ENCODE measurements at places on chromosomes 11 and 22.

GRCh38 chr22:17198170-17199002, 20.8 kb downstream of the ADA2 start:
- peak; percentile 76 for DNase-seq

- DNase-seq = no peak
Measured at GRCh38 chr11:126510621-126511370, 155.3 kb downstream of the ST3GAL4 start.

- DNase-seq = no peak
Measured at GRCh38 chr11:109911488-109911887, 181.7 kb upstream of the ZC3H12C start.

DNA sequence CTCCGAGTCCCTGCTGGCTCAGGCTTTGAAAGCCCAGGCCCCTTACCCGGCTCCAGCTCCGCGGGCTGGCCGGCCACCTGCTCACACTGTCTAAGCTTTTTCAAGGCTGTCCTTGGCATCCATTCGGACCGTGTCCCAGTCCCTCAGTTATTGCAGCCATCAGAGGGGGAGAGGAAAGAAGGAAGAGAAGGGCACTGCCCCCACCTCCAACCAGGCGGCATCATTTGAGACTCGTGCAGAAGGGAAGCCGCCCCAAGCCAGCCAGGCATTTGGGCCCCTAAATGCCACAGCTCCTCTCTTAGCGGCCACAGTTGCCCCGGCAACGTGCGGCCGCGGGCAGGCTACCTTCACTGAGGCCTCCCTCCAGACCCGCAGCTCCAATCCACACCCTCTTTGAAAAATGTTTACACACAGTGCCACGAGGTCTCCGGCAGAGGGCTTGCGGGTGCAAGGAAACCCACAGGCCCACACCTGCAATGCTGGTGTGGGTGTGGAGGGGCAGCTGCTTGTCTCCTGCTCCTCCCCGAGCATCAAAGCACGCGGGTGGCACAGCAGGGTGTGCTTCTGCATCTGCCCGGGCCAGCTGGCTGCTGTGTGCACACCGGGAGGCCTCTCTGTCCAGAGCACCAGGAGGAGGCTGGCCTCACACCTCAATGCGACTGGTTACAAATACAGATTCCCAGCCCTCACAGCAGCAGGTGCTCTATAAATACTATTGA, 124.4 kb downstream of the CTTN start:
- DNase-seq = peak; percentile 88

GRCh38 chr11:80900265-80900664, 1459.4 kb upstream of the TENM4 start:
- DNase-seq = no peak

DNA sequence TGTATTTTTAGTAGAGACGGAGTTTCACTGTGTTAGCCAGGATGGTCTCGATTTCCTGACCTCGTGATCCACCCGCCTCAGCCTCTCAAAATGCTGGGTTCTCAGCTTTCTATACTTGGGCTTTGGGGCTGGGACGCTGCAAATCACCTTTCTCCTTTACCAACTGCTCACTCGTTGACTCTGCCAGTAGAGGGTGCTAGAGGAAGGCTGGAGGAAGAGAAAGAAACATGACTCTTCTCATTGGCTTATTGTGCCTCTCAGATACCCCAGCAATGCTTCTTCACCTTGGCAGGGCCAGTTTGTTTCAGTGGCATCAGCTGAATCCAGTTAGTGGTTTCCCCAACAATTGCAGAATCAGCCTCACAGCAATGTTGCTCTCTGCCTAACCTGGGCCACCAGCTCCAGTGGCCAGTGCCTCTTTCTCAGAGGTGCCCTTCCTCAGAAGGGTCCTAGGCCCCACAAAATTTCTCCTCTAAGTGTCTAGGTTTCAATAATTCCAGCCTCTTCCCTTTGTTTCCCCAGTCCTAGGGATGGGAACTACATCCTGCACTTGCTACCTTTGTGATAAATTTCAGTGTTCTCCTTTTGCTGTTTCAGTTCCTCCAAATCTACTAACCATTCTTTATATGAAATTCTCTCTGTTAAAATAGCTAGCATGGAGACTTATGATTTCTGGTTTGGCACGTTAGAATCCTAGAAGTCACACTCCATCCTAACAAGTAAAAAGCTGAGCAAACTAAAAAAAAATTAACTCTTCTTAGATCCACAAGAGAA, 71.5 kb upstream of the VSTM5 start:
- peak; percentile 29 for DNase-seq

DNA sequence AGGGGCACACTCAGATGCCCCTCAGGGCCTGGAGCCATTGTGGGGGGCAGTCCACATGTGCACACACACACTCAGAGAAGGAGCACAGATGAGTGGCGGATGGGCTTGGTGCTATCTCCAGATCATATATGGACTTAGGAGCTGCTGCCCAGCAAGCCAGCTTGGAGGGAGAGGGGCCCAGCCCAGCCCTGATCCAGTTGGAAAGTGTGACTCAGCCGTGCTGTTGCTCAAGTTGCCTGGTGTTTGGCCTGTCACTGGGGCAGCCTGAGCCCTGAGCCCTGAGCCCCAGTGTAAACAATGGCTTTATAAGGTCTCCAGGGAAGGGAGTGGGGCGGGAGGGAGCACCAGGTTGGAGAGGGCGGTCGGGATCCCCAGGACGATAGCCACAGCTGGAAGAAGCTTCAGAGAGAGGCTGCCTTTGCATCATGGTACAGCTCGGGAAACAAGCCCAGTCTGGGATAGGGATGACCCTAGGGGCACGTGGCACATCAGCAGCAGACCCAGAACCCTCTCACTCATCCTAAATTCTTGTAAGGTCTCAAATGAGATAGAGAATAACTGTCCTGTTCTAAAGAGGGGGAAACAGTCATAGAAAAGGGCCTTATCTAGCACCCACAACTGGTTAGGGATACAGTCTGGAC, 4.8 kb downstream of the SELENOM start:
- DNase-seq = no peak

DNA sequence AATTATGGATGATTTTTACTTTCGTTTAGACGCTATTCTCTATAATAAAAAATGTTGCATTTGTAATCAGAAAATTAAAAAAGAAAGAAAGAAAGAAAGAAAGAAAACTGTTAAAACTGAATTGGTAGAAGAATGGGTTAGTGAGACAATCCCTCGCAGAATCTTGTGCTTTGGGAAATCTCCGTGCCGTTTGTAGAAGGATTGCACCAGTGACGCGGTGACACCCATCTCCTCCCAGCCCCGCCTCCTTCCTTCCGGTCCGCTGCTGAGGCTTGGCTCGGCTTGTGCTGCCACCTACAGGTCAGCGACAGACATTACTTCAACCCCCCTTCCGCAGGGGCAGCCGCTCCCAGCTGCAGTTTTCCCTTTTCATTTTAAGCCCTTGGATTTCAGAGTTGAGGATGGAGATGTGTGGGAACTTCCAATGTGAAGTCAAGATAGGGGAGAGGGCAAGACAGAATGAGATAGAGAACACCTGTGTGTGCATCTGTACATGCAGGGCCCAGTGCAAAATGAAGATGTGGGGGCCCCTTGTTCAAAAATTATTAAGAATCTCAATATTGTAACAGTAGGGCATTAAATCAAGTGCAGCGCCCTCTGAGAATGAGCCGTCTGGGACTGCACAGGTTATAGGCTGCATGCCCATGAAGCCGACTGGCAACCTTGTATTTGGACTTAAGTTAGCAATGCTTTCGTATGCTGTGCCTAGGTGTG, 41.1 kb downstream of the TST start:
- peak; percentile 96 for DNase-seq

GRCh38 chr11:101523193-101523592, 60.6 kb downstream of the TRPC6 start:
- DNase-seq = no peak

Data from brain (organoid and tissue), 16 donors.